ENCODE measurements at places on chromosomes 12 and 14.

DNA sequence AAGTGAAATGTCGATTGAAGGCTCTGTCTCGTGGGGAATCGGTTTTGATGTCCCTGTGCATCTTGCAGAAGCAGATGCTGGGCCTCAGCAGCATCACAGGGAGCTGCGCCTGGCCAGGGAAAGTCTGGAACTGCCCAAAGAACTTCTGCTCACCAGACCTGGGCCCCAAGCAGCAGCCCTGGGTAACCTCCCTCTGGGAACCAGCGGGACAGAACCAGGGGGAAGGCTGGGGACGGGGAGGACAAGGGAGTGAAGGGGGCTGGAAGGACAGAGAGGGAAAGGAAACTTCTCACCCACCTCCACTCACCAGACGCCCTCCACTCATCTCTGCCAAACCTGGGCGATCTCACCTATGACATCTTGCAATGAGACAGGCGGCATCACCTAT, 26.8 kb upstream of the C14orf180 start:
- DNase-seq, result peak; percentile 0

DNA sequence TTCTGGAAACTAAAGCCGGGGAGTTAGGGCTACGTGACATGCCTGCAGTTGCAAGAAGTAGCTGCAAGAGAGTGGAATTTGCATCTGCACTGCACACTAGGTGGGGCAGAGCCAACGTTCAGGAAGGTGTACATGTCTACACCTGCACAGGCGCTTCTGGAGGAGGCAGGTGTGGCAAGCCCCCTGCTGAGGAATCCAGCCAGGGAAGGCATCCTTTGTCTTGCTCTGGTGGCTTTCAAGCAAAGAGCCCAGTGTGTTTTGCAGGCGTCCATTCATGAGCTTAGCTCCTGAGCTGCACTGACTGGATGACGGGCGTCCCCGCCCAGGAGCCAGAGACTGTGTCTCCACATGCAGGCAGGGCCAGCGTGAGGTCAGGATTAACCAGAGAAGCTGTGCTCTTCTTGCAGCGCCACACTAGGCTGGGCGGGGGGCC, 116.3 kb downstream of the ZFP36L1 start:
- DNase-seq, result no peak

DNA sequence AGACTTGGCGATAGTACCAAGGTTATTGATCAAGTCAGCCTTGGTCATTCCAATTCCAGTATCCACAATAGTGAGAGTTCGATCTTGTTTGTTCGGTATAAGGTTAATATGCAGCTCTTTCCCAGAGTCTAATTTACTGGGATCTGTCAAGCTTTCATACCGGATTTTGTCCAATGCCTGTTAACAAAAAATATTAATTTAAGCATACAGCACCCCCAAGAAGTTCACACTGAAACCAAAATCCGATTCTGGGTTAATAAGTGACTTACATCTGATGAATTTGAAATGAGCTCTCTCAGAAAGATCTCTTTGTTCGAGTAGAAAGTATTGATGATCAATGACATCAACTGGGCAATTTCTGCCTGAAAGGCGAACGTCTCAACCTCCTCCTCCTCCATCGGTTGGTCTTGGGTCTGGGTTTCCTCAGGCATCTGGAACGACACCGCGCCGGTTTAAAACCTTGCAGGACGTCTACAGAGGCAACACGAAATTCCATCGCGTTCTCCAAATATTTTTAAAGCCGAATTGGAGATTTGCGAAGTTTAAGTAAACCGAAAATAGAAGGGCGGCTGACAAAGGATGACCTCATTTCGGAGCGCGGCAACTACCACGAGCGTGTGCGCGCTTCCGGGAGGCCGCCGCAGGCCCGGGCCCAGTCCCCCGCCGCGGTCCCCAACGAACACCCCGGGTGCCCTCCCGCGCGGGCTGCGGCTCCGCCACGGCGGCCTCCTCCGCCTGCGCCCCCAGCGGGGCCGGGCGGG, 716 bp downstream of the HSP90AA1 start:
- peak; percentile 67 for DNase-seq

DNA sequence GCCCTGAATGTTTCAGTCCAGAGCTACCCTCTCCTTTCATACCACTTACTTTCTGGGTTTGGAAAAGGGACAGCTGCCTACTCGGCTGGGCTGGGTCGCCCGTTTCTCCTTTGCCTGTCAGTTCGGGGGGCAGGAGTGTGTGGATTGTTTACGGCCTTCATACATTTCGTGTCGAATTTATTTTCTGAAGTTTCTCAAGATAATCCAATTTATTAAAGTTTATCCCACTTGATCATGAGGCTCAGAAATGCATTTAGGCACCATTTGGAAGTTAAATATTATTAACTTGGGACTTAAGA, 608 bp downstream of the ZNF410 start:
- DNase-seq, result no peak

GRCh38 chr12:32423559-32423958, 24.2 kb downstream of the FGD4 start:
- DNase-seq, result no peak

GRCh38 chr14:24194186-24194872, 912 bp downstream of the TM9SF1 start:
- DNase-seq, result no peak

DNA sequence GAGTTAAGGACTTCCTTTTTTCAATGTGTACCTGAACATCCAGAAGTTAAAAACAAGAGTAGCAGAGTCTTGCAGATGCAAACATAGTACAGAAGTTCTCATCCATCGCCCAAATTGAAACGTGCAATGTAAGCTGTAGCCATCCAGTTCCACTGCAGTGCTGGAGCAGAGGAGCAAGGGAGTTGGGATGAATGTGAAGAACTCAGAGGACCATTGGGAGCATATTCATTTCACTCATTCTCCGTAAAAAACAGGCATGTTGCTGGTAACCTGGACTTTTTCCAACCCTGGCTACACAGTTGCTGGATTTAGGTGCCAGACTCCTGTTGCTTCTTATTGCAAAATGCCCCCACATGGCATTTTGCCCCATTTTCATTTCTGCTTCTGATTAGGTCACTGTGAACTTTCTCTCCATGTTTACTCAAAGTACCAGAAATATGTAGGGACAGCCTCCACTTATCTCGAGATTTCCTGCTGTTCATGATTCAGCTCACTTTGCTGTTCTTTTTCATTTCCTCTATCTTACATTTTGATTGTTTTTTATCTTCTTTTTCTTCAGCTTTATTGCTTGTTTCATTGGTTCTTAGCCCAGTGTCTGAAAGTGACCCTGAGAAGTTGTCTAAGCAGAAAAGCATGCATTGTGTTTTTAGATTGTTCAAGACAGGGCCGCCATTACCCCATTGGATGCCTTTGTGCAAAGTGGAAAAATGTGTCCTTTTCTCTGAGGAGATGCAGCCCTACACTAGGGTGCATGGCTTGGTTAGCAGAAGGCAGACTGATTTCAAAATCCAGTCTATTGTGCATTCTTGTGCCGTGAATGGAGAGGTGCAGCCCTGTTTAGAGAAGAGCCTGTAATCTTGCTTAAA, 109.0 kb upstream of the AMIGO2 start:
- no peak for DNase-seq

DNA sequence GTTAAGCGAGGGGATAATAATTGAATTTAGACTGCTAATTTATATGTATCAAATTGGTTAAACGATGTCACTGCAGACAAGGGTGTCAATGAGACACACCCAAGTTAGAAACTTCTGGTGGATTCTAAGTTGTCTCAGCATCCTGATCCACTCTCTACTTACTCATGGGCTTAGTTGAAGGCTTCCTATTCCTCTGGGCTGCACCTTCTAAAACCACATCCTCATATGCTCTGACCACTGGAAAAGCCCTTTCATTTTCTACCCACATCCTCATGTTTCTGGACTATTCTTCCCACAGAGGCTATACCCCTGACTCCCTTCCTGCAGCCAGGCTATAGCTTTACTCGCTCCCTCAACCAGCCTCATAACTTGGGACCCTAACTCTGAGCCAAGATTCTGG, 493.8 kb downstream of the VRK1 start:
- no peak for DNase-seq

DNA sequence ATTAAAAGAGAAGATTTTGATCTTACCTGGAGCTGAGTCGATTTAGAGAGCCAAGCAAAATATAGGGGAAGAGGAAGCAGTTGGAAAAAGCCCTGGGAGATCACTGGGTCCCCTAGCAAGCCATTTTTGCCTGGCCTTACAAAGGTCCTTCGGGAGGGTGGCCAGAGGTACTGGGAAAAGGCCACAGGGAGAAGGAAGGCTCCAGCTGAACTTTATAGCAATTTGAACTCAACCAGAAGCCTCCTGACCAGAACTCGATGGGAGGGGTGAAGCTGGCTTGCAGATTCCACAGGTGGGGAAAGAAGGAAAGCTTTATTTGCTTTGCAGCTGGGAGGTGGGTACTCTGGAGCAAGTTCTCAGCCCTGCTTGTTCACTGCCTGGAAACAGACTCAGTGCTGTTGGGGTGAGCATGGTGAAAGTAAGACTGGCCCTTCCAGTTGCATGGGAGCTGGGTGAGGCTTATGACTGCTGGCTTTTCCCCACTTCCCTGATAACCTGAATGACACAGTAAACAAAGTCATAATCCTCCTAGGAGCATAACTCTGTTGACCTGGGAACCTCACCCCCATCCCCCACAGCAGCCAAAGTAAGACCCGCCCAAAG, 855.8 kb downstream of the FSCB start:
- no peak for DNase-seq

DNA sequence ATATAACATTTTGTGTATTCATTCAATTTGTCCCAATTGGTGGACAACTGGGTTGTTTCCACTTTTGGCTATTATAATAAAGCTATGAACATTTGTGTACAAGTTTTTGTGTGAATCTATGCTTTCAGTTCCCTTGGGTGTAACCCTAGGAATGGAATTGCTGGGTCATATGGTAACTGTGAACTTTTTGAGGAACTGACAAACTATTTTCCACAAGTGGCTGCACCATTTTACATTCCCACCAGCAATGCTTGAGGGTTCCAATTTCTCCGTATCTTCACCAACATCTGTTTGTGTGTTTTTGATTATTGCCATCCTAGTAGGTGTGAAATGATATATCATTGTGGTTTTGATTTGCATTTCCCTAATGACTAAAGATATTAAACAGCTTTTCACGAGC, 13.0 kb downstream of the LPCAT3 start:
- DNase-seq, result no peak

- DNase-seq, result peak; percentile 6
Measured at GRCh38 chr14:104403421-104404220, 175.9 kb upstream of the C14orf180 start.

- DNase-seq, result peak; percentile 75
Measured at GRCh38 chr12:122203301-122204166, at the start of gene B3GNT4. Gene B3GNT4, plus strand, starts transcription at chr12:122203709. Its CDS starts 910 bp downstream, at chr12:122204619.

DNA sequence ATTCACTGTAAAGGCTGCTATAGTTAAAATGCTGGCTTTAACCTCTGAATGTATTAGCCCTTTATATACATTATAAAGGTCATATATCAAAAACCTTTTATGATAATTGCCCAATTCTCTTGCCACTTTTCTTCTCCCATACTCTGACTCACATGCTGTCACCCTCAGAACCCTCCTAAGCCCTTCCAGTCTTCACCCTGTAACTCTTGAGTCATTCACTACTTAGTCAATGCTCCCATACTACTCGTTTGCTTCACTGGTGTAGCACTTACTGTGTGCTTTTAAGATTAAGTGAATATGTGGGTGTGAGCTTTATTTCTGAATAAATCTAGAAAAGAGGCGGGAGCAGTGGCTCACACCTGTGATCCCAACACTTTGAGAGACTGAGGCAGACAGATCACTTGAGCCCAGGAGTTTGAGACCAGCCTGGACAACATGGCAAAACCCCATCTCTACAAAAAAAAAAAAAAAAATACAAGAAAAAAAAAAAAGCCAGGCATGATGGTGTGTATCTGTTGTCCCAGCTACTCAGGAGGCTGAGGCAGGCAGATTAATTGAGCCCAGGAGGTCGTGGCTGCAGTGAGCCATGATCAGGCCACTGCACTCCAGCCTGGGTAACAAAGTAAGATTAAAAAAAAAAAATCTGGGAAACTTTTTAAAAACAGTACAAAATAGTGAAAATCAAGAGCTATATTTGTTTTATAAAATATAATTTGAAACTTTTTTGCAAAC, 37.6 kb downstream of the SPATA7 start:
- DNase-seq, result no peak

GRCh38 chr12:57460468-57460784, 841 bp downstream of the GLI1 start:
- no peak for DNase-seq

DNA sequence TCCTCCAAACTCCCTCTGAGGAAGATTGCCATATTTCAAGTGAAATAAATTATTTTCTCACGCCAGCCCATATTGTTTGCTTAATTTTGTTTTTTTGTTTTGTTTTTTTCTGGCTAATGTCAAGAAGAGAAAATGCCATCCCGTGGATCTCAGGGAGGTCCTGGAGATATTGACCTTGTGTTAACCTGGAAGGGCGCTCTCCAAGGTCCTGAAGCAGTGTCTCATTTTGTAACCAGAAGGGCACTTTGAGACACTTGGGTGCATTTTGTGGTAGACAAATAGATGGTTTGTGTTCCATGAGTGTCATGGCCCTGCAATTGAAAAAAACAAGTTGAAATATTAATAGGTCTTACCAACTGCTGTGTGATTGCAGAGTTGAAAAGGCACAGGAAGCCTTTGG, 268.9 kb downstream of the SUDS3 start:
- no peak for DNase-seq

DNA sequence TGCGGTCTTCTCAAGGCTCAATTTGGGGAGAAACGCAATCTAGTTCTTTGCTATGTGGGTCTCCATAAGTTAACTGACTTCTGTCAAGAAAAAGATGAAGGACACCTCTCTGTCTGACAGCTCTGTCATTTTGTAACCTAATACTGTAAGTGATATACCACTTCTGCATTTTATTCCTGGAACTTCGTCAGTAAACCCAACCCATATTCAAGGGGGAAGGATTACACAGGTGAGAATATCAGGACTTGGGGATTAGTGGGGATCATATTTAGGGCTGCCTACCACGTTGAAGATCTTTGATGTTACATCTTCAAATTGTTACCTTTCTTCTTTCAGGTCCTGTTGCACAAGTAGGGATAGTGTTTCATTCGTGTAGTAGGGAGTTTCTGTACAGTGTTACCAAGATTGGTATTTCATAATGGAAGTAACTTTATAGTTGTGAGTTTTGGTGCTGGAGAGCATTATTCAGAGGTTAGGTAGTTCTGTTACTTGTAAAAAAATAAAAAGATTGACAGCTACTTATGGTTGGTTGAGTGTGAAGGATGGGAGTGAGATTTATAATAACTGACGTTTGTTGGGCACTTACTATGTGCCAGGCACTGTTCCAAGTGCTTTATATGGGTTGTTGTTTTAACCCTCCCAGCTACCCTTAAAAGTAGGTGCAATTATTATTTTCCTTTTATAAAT, 1.6 kb downstream of the TMEM260 start:
- no peak for DNase-seq

- no peak for DNase-seq
Measured at GRCh38 chr12:30614031-30614430, 81.6 kb downstream of the IPO8 start.

Measured in activated naive CD4-positive, alpha-beta T cell treated with anti-CD3 and anti-CD28 coated beads, Interleukin-2, amount 50 U/mL, for 16 hours (primary cell).